ENCODE measurements at places on chromosomes 2 and 18. TPM values are rescaled to one million over a fixed set of nuclear protein-coding genes. Genes with fewer than 3 reads are reported as not detected.

The EGR4 gene
- total RNA-seq = 0.79 TPM

The PROKR1 gene
- not detected for total RNA-seq

The STAM2 gene
- 23.7 TPM for total RNA-seq

The CBLN2 gene
- total RNA-seq = not detected

The KCNG2 gene
- total RNA-seq = not detected

The LCT gene
- total RNA-seq = 0.21 TPM

The TRPM8 gene
- total RNA-seq = not detected

The ZNF24 gene
- 53.5 TPM for total RNA-seq

DNA sequence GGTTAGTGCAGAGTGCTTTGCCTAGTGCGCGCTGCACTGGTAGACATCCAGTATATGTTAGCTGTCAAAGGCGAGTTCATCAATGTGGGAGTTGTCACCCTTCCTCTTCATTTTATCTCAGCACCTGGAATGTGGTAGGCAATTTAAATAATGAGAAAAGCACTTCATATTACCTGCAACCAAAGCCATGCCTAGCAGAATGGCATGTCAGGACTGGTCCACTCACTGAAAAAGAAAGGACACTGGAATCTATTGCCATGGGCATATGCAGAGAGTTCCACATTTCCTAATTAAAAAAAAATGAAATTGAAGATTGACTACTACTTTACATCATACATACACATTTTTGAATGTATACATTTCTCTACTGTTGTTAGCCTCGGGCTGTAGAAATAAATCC, 139.6 kb downstream of the PAX3 start:
- no peak for DNase-seq

DNA sequence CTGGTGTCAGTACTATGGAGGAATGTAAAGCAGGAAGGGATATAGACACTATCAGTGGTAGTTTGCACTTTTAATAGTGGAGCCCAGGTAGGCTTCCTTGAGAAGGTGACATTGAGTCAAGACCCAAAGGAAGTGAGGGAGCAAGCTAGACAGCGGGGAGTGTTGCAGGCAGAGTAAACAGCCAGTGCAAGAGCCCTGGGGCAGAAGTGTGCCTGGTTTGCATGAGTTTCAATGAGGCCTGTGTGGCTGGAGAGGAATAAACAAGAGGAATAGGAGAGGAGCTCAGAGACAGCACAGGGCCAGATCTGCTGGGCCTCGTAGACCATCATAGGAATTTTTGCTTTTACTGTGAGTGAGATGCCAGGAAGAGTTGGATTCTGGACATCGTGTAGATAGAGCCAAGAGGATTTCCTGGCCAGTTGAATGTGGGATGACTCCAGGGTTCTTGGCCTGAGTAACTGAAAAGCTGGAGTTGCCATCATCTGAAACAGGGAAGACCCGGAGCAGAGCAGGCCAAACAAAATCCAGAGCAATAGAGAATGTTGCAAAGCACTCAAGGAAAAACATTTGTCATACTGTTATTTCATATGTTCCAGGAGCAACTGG, 102.5 kb downstream of the SP3 start:
- no peak for DNase-seq

DNA sequence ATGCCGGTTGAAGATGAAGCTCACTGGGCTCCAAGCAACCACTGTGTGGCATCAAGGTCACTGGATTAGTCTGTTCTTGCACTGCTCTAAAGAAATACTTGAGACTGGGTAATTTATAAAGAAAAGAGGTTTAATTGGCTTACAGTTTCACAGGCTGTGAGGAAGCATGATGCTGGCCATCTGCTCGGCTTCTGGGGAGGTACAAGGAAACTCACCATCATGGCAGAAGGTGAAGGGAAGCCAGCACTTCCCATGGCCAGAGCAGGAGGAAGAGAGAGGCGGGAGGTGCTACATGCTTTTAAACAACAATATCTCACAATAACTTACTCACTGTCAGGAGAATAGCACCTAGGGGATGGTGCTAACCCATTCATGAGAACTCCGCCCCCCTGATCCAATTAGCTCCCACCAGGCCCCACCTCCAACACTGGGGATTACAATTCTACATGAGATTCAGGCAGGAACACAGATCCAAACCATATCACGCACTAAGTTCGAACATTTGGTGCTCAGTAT, 109.7 kb upstream of the MGAT5 start:
- no peak for DNase-seq

GRCh38 chr18:11951390-11951851, 29.9 kb upstream of the IMPA2 start:
- no peak for DNase-seq

DNA sequence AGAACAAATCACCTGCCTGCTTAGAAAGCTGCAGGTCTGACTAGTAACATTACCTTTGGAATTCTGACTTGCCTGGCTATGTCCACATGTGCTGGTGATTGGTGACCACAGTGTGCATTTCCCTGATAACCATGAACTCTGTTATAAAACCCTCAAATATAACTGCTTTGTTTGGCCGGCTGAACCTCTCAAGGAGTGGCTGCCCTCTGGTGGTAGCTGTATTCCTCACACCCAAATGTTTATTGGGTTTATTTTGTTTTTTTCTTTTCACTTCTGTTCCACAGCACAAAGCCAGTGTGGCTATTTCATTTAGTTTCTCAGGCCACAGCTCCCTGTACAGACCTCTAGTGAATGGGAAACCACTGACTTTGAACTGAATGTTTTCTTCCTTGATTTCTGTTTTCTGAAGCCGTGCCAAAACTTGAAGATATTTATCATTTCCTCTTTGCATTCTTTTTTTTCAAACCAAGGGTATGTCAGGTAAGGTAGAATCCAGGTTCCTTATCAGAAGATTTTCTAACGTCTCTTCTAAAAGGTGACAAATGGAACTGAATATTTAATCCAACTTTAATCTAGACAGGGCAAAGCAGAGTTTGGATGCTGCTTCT, 549.0 kb upstream of the VRK2 start:
- no peak for DNase-seq

GRCh38 chr2:150491430-150491829, 4.0 kb upstream of the RND3 start:
- DNase-seq = no peak

DNA sequence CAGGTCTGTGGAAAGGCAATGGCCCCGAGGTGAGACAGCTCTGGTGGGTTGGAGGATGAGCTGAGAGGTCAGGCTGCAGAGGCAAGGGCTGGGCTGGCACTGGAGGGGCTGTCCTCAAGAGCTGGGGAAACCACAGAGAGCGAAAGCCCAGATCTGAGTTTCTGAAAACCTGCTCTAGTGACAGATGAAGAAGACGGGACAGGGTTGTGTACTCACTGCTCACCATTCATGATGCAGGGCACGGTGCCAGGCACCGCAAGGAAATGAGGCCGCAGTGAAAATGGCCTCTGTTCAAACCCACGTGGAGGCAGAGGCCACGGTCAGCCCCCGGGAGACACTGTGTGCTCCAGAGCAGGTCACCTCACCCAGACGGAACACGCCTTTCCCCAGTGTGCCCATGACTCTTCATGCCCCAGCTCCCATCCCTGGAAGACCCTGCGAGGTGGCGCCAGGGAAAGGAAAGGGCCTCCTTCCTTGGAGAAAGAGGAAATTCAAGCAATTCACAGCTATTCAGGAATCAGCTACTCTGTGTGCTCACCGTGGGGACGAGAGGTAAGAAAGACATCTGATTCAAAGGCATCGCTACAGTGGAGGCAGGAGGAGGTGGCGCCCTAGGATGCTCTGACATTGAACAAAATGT, 24.3 kb upstream of the ID2 start:
- DNase-seq = no peak

- no peak for DNase-seq
These were observed 86.0 kb downstream of the SPP2 start for GRCh38 chr2:234136461-234136860.

DNA sequence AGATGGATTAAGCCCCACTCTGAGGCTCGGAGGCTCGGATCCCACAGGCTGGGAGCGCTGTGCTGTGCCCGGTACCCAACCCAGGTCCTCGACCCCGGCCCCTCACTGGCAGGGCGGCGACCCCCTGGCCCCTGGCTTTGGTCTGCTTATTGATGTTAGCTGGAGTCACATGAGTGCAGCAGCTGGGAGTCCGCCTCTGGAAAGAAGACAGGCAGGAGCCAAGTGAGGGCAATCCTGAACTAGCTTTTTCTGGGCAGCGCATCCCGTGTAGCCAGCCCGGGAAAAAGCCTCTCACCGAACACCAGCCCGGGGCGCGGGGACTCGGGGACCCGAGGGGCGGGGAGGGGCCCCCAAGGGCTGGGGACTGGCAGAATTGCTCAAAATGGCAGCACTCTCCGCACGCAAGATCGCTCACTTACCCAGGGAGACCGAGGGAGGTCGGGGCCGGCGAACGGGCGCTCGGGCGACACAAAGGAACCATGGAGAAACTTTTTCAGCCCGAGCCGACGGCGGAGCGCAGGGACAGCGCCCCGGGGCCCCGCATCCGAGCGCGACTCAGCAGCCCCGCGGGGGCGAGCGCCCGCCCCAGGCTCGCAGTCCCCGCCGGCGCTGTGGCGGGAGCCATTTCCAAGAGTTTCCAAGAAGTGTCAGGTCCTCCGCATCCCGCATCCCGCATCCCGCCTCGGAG, 567 bp downstream of the TMEM200C start:
- no peak for DNase-seq

DNA sequence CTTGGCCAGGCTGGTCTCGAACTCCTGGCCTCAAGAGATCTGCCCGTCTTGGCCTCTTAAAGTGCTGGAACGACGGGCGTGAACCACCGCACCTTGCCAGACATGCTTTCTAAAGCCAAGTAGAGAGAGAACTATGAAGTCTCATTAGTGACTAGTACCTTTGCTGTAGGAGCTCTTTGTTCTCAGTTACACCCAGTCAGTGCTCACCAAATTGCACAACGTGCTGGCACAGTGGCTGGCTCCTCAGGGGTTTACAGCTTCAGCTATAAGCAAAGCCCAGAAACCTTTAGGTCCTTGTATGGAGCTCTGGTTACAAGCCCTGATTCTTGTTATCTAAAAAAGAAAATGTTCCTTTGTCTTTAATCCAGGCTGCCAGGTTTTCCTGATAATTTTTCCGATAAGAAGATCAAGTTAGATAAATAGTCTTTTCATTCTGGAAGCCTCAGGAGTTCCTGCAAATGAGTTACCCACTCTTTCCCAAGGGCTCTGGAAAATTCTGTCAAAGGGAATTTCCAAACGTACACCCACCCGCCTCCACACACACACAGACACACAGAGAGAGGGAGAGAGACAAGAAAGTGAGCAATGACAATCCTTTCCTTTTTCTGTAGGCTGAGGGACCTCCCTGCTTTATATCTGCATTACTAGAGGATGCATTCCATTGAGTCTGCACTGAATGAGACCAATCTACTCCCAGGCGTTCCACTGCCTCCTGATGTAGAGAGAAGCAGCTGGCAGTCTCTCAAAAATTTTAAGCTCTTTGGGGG, 100.2 kb upstream of the CSRNP3 start:
- DNase-seq = no peak

GRCh38 chr2:68152681-68153347, 4.9 kb upstream of the PNO1 start:
- DNase-seq = no peak

DNA sequence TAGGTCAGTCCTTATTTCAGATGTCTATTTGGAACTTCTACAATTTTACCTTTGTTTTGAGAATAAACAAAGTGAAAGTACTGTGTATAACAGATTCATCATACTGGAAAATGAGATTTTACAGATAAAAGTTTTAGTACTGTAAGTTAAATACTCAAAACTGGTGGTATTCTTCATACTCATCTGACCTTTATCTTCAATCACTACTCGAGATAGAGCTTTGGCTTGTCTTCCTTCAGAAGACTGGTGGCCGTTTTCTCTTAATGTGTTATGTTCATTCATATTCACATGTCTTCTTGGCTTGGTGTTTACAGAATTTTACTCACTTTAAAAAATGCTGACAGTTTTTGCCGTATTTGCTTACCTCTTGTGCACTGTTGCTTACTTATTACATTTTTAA, 2.1 kb downstream of the SPOPL start:
- no peak for DNase-seq

DNA sequence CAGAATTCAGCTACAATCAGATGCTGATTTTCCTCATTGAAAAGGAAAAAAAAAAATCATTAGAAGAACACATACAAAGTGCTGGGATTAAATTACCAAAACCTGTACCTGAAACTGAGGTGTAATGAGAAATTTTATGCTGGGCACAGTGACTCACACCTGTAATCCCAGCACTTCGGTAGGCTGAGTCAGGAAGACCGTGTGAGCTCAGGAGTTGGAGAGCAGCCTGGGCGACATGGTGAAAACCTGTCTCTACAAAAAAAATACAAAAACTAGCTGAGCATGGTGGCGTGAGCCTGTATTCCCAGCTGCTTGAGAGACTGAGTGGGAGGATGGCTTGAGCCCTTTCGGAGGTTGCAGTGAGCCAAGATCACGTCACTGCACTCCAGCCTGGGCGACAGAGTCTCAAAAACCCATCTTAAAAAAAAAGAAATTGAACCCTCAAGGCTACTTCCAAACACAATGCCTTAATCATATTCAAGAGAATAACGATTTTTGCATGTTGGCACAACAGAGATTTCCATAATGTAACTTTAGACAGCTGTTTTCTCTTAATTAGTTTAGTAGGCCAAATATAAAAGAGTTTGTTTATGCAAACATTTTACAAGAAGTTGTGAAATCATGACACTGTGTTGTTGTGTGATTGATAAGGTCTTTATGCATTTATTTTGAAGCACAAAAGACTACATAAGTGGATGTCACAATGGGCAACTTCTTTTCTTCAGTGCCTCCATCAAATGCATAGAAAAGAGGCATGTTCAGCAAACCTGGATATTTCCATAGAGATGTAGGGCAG, 63.9 kb downstream of the FAM161A start:
- DNase-seq = no peak

GRCh38 chr18:59629894-59630293, 67.3 kb downstream of the CCBE1 start:
- no peak for DNase-seq

GRCh38 chr2:233117351-233117750, 57.2 kb downstream of the INPP5D start:
- DNase-seq = no peak

- no peak for DNase-seq
These were observed 14.6 kb downstream of the RAB31 start for GRCh38 chr18:9722691-9723090.

DNA sequence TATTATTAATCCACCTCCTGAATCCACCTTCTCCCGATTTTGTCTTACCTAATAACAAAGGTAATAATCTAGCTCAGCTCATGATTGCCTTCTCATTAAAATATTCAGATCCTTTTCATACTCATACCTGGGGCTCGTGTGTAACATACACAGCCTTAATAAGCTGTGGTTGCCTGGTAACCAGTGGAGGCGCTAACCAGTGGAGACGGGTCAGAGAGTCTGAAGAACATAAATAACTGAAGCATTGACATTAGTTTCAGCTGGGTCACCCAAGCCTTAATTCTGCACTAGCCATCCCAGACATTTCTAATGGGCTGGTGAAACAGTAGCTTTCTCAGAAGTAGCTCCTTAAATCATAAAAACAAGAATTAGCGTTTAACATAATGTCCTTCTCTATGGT, 14.8 kb upstream of the DTNA start:
- no peak for DNase-seq

DNA sequence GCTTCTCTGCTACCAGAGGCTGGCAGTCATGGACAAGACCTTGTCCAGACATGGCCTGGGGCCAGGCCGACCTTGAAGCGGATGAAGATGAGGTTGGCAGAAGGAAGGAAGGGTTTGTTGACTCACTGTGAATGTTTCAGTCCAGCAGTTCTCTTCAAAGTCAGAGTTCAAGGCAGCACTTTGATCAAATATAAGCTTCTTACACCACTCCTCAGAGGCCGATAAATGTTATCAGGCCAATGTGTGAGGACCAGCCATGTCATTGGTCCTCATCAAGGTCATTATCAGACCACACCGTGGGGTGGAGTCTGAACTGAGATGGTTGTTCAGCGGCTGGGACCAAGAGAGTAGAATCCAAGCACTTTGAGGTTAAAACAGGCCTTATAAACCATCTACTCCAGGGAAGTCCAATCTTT, 35.5 kb downstream of the QPCT start:
- no peak for DNase-seq

Data from activated T-cell treated with anti-CD3 and anti-CD28 coated beads, Interleukin-2, amount 50 U/mL, for 4 hours (primary cell).